ENCODE measurements at places on chromosomes 7 and 10.
A peak's percentile ranks its signal among the peaks of the same experiment; 100 is the strongest.

DNA sequence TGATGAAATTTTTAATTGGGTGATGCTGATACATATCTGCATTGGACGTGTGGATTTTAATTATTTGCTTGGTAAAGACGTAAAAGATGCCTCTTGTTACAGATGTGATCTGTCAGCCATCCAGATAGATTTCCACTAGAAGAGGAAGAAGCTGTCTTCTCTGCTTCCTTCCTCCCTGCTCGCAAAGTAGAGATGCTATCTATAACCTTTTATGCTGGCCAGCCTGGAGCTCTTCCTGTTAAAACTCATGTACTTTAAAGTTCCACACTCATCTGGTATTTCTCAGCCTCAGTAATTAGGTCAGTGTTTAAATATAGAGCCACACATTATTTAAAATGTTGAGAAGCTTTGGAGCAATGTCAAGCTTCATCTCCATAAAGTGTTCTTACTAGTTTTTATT is 51.2 kb upstream of the TMEM229A start:
- no peak for DNase-seq

GRCh38 chr10:99758211-99758891 is 24.1 kb upstream of the ABCC2 start:
- no peak for DNase-seq

DNA sequence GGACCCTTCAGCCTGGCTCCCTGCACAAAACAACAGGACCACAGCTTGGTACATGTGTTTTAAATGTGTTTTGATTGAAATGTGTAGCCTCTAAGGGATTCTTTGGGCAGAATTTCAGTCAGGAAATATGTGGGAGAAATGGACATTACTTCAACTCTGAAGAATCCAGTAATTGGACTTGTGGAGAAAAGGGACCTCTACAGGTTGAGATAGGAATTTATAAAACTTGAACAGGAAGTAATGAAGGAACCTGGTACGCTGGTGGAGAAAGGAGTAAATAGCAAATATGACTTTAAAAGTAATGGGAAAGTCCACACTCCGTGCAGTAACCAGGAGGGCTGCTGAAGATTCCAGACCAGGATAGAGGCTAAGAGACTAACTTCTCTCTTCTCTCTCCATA is 220.5 kb downstream of the LHFPL3 start:
- DNase-seq, result no peak

GRCh38 chr10:116960066-116960776 is 44.8 kb downstream of the SHTN1 start:
- DNase-seq, result no peak

DNA sequence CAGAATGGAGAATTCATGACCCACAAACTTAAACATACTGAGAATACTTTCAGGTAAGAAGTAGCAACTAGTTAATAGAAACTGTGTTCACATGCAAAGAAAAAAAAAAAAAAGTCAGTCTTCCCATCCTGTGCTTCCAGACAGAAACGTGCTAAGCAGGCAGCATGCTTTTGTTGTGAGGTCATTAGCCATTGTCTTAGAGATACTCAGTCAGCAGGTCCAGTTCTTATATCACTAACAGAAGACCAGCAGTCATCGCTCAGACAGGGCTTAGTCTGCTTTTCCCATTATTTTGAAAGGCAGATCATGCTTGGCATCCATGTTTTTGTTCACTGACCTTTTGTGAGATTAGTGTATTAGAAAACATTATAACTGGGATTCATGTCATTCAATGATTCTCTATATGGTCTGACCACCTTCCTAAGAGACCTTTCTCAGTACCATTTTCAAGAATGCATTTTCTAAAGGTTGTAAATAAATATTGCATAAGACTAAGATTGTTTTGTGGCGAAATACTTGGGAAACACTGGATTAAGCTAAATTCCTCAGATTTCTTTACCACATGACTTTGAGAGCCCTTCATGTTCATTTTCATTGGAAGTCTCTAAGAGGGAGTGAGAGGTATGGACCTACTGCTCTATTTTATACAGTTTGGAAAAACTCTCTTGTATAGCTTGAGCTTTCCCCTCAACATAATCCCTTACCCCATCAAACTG is 45.0 kb upstream of the AGBL3 start:
- peak; percentile 58 for DNase-seq

DNA sequence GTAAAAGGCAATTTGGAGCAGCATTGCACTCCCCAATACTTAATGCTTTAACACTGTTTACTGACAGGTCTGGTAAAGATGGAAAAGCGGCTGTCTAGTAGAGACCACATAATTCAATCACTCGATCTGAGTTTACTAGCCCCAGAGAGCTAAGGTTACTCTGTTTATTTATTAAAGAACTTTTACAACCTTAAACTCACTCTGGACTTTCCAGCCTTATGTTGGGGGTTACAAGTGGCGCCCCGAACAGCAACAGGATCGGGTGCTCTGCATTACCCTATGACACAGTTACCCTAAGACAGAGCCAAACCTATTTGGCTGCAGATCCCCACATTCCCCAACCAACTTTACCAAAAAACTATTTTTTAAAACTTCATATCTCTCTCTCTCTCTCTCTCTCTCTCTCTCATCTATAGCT is 43.9 kb downstream of the MRPS24 start:
- DNase-seq, result no peak

DNA sequence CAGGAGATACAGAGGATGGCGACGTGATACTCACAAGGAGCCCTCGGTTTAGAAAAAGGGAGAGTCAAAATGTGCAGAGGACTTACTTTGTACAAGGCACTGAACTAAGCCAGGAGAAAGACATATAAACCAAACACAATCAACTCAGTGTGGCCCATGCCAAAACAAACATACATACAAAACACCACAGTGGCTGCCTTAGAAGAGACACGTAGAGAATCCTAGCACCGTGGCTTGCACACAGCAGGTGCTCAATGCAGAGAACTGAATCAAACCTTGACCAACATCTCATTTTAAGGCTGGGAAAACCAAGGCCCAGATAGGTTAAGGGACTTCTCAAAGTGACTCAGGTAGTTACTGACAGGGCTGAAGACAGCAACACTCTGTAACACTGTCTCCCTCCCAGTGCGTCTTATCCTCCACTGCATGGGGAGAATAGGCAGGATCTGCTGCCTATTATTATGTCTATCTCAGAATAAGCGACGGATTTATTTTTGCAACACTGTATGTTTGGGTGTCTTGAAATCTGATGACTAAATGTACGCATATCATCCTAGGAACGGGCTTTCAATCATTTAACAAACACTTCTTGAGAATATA is 11.0 kb downstream of the SORBS1 start:
- DNase-seq, result no peak

GRCh38 chr7:150449206-150449952 is 1.1 kb upstream of the GIMAP8 start:
- no peak for DNase-seq

- no peak for DNase-seq
These were observed 172.5 kb downstream of the PRKAG2 start for GRCh38 chr7:151704299-151704959.

DNA sequence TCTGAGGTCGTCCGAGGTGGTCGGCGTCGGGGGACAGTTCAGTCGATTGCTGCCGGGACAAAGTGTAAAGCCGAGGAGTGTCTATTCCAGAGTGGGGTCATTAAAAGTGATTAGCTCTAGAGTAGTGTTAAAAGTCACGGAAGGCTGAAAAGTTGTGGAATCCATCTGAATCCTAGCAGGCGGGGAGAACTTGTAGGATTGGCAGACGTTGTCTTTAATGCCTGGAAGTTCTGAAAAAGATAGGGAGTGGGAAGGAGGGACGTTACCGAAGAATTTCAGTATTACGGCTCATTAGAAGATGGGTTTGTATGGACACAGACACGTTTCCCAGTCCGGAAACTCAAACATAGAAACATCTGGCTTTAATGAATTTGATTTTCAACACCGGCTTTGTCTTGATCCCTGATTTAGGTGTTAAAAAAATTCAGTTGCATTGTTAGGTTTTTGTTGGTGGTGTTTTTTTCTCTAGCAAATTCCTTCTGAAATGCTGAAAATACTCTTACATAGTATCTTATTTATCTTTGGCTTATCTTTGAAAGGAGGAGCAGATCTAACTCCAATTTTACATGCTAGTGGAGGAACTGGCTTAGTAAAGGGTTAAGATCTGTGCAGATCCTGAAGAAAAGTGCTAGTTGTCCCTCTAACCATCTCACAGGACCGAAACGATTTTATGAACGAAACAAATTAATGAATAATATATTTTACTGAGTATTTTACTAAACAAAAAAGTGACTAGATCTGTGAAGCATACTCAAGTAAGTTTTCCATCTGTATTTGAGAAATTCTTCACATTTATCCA is 900 bp downstream of the MKLN1 start:
- DNase-seq, result no peak

GRCh38 chr10:75430000-75430763 is 1.2 kb upstream of the LRMDA start:
- DNase-seq, result no peak

DNA sequence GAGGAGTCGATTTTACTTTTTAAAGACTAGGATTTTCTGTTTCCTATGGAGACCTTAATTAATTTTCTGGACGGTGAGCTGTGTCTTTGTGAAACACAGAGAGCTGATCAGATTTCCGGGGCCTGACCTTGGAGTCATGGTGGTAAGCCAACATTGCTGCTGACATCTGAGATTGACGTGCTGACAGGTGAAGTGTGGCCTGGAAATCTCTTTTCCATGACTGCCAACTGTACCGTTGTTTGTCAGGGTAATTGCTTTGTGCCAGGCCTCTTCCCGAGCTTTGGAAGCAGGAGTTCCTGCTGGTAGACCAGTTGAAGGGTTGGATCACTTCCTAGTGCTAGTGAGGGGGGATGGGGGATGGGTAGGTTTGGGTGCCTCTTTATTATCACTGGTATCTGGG is 71.2 kb downstream of the ADRA2A start:
- DNase-seq, result no peak

DNA sequence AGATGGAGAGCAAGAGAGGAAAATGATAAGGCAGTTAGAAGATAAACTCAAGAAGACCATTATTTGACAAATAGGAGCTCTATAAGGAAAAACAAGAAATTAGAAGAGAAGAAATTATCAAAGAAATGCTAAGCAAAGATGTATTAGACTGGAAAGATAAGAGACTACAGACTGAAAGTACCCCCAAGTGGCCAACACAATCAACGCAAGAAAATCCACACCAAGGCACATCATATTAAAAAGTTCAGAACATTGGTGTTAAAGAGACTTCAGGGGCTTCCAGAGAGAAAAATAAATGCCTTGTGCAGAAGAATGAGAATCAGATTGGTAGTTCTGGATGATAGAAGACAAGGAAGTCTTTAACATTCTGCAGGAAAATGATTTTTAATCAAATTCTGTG is 46.0 kb downstream of the SH2D4B start:
- no peak for DNase-seq

DNA sequence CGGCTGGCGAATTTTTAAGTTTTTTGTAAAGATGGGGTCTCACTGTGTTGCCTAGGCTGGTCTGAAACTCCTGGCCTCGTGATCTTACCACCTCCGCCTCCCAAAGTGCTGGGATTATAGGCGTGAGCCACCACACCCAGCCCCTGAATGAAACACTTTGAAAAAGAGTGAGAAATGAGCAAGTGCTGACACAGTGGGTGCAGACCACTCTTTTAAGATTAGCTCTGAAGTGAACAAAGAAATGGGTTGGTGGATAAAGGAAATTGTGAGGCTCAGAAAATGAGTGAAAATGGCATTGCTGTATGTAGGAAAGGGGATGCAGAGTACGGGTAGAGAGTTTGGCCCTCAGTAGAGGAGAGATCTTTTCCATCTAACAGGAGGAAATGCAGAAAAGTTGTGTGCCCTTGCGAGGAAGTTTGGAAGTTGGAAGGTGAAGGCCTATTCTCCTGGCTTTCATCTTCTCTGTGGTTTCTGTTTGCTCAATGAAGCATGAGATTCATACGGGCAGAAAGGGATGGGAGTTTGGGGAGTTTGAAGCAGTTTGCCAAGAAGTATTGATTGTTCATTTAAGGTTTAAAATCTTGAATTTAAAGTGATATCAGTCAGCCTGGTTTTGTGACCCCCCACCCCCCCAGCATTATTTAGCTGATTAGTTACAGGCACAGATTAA is 11.0 kb downstream of the MAPK8 start:
- no peak for DNase-seq
